ENCODE measurements at places on chromosomes 12 and 14.
A peak's percentile ranks its signal among the peaks of the same experiment; 100 is the strongest.

GRCh38 chr14:91858536-91859275, 8.6 kb downstream of the TC2N start:
- no peak for DNase-seq

DNA sequence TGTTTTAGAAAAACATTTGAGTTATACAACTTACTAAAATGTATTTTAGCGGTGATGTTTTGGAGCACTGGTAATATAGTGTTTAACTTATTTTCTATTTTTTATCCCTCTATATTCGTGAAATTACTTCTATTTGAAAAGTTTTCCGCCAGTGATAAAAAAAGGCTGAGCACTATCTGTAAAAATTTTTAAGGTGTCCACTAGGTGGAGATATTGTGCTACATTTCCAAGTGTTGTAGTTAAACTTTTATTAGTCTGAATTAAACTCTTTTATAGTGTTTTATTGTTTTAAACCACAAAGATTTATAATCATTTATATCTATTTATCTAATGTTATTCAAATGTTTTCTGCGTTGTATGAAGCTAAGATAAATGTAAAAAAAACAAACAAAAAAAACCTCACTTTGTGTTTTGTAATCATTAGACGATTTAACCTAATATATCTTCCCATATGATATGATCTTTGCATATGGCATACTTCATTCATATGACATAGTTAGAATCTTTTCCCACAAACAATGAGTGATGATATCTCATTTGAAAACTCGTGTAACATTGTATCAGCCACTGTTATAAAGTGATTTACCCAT, 11.8 kb downstream of the ALG10B start:
- no peak for DNase-seq

- DNase-seq, result no peak
Observed at GRCh38 chr12:112941528-112942335, 3.5 kb downstream of the OAS3 start.

GRCh38 chr14:36518586-36519430, 1.2 kb downstream of the NKX2-1 start:
- DNase-seq, result no peak

DNA sequence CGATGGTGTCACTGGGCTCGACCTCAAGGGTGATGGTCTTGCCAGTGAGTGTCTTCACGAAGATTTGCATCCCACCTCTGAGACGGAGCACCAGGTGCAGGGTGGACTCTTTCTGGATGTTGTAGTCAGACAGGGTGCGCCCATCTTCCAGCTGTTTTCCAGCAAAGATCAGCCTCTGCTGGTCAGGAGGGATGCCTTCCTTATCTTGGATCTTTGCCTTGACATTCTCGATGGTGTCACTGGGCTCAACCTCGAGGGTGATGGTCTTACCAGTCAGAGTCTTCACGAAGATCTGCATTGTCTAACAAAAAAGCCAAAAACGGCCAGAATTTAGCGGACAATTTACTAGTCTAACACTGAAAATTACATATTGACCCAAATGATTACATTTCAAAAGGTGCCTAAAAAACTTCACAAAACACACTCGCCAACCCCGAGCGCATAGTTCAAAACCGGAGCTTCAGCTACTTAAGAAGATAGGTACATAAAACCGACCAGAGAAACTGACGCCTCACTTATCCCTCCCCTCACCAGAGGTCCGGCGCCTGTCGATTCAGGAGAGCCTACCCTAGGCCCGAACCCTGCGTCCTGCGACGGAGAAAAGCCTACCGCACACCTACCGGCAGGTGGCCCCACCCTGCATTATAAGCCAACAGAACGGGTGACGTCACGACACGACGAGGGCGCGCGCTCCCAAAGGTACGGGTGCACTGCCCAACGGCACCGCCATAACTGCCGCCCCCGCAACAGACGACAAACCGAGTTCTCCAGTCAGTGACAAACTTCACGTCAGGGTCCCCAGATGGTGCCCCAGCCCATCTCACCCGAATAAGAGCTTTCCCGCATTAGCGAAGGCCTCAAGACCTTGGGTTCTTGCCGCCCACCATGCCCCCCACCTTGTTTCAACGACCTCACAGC, 717 bp downstream of the UBC start:
- peak; percentile 93 for DNase-seq

GRCh38 chr14:33786091-33786825, 164.6 kb downstream of the EGLN3 start:
- no peak for DNase-seq

Measured in T-cell (primary cell).